ENCODE measurements at places on chromosomes 3 and 15.

DNA sequence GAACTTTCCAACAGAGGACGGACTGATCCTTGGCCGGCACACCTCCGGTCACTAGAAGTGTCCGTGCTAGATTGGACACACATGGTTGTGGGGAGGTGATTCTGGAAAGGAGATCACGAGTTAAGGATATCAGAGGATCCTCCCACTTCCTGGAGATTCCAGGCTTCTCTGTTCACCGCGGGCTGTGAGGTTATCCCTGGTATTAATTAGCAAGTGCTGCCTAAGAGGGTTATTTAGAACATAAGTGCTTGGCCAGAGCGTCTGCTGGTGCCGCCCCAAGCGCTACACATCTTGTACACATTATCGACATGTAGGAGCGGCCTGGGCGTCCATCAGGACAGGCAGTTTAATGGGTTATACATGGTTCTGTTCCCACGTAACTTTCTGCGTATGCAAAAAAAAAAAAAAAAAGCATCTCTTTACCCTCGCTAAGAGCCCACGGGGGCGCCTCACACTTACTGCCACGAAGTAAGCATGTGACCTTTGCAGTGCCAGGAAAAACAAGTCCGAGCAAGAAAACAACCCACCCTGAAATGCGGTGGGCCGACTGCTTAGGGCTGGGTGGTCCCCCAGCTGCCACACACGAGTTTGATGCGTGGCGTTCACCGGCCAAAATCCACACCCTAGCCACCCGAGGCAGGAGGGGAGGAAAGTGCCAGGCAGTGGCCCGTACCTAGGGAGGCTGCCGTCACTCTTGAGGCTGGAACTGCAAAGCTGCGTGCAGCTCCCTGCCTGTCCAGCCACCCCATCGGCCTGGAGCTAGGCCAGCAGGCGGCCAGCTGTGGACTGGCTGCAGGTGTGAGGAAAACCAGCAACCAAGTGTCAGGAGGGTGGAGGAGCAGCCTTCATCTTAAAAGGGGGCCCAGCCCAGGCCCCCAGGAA is 78.0 kb downstream of the CPN2 start:
- no peak for DNase-seq

DNA sequence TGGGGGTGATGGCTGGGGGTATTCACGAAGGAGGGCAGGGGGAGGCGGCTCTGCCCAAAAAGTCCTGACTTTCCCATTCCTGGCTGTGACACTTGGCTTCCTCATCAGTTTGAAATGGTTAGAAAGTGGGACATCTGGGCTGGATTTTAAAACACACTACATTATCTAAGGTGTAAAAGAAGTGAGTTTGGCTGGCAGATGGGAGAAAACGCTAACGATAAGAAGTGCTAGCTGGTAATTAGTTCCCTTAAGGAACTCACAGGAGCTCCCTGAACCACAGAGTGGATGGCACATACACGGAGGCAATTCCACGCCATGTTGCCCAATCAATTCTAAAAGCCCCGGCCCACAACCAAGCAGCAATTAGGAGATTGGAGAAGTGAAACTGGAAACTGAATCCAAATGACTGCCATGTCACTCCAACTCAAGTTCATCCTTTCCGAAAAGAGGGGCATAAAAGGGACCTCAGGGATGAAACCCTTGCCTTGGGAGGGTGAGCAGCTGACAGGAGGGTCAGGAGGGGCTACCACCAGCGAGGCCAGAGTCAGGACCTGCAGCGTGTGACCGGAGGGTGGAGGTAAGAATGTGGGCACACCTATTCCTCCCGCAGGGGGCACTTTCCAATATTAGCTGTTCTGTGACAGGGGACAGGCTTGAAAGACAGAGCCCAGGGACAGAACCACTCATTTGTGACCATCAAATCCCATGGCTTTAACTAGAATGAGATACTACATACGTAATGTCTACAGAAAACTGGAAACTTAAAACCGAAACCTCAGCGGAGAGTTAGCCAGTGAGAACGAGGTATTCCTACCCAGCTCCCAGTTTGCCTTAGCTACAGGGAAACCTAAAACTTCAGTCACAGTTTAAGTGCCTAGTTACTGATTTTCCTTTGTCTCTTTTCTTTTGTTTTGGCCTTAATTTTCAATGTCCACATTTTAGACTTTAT is 95.3 kb upstream of the OXTR start:
- DNase-seq: peak; percentile 9

GRCh38 chr15:95368755-95369601 is 961.5 kb upstream of the NR2F2 start:
- no peak for DNase-seq

DNA sequence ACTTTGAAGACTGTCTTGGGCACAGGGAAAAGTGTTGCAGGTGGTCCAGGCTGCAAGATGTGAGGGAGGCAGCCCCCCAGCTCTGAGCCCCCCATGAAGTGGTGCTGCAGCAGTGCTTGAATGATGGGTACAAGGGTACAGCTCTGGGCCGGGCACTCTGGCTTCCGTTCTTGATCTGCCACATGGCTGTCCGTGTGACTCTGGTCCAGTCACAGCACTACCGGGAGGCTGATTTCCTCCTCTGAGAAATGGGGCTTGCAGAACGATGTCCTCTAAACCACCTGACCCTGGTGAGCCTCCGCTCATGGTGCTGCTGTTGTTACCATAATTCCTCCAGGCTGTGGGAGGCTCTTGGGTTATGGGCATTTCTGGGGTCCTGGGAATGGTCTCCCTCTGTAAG is 75.1 kb downstream of the FBLN2 start:
- no peak for DNase-seq

GRCh38 chr3:175041369-175041768 is 182.2 kb downstream of the NAALADL2 start:
- no peak for DNase-seq

DNA sequence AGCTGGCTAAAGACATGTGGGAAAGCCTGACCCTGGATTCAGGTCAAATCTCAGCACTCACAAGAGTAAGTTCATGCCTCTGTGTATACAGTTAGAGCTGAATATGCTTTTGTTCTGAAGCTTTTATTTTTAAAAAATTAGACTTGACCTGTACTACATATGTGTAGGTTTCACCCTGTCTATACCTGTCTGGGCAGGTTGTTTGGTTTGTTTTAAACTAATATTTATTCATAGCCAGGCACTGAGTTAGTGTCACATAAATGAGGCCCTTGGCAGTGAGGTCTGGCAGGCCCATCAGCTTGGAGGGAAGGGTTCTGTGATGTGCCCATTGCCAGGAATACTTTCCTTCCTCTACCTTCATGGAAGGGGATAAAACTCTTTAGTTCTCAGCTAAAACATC is 1.9 kb downstream of the DNAJA4 start:
- no peak for DNase-seq

DNA sequence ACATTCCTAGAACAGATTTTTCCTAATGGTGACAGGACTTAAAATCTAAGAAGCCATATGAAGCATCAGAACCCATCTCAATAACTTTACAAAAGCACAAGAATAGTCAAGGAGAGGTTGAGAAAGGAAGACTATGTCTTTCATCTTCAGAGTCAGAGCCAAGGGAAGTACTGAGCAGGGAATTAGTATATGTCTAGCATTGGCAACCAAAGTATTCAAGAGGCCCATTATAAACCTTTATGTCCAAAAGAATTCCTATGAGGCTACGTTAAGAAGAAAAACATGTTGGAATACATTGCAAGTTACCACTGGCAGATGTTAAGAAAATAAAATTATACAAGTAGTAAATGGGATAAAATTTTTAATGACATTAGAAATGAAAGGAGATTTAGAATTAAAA is 150.5 kb downstream of the MAGI1 start:
- DNase-seq: no peak

GRCh38 chr3:186180151-186180550 is 71.3 kb upstream of the ETV5 start:
- DNase-seq: peak; percentile 14

GRCh38 chr3:35932995-35933394 is 293.7 kb downstream of the ARPP21 start:
- no peak for DNase-seq

GRCh38 chr15:94205366-94205765 is 26.0 kb upstream of the MCTP2 start:
- DNase-seq: no peak

DNA sequence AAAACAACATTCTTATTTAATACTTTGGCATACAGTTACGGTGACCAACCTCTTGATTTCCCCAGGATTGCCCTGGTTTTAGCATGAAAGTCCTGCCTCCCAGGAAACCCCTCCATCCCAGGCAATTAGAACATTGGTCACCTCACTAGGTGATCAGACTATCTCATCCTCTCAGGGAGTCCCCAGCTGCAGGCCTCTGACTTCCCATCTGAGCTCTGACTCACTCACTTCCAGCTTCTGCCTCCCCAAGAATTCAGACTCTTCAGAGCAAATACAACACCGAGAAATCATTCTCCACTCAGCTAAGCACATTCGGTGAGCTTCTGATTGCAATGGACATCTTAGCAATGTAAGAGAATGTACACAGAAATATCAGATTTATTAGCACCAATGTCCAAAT is 92.4 kb upstream of the HES1 start:
- DNase-seq: no peak

DNA sequence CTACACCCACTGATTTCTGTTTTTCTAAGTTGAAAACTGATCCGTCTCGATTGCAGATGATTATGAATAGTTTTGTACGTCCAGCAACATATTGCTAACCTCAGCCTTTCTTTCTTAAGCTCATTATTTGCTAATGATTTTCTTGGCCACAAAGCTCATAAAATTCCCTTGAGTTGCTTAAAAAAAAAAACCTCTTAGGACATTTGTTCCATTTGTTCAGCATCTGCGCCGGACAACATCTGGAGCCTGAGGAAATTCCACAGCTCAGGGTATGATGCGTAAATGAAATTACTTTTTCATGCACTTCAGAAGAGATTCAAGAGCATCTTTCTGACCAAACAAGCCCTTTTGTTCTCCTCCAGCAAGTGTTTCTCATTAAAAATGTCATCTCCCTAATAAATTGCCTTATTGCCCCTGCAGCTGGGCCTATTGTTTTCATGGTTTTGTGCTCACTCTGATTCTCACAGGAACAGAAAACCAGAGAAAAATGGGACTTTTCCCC is 249.1 kb upstream of the MCTP2 start:
- no peak for DNase-seq

DNA sequence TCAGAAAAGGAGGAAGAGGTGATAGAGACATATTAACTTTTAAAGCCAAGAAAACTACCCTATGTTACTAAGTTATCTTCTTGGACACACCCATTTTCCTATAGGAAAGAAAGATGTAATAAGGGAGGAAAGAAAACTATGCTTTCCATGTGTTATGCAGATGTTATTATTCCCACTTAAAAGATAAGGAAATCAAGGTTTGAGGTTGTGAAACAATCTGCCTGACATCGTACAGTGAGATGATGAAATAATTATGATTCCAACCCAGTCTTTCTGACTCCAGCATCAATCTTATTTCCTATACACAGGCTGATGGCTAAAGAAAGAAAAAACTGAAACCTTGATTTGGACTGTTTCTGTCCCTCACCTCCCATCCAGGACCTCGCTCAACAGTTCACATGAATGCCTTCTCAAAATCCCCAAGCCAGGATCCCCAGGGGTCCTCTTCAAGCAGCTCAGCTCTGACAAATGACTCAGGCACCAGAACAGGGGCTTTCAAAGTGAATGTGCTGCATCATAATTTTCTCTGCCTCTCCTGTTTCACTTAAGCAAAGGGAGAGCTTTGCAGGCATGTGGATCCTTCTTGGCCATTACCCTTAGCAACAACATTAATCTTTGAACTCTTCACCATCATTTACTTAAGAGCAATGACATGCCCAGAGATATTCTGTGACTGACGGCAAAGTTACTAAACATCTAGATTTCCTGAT is 12.4 kb upstream of the EID1 start:
- DNase-seq: no peak

DNA sequence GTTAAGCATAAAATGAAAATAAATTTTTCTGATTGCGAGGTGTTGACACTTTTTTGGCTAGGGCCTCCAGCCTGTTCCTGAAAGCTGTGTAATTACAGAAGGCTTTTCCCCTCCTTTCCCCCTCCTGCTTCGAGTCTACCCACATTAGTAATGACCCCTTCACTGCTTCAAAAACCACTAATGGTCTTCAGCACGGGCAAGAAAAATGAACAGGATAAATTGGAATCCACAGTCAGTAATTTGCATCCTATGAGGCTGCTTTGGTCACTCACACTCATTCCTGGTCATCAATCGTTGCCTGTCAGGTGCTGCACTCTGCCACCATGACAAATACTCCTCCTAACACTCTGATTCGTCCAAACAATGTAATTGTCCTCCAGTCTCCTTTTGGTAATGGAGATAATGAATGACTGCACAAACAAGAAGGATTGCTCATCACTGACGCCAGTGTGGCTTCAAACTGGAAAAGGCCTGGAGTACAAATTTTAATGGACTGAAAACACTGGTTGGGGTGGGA is 148.6 kb downstream of the MEIS2 start:
- DNase-seq: no peak

DNA sequence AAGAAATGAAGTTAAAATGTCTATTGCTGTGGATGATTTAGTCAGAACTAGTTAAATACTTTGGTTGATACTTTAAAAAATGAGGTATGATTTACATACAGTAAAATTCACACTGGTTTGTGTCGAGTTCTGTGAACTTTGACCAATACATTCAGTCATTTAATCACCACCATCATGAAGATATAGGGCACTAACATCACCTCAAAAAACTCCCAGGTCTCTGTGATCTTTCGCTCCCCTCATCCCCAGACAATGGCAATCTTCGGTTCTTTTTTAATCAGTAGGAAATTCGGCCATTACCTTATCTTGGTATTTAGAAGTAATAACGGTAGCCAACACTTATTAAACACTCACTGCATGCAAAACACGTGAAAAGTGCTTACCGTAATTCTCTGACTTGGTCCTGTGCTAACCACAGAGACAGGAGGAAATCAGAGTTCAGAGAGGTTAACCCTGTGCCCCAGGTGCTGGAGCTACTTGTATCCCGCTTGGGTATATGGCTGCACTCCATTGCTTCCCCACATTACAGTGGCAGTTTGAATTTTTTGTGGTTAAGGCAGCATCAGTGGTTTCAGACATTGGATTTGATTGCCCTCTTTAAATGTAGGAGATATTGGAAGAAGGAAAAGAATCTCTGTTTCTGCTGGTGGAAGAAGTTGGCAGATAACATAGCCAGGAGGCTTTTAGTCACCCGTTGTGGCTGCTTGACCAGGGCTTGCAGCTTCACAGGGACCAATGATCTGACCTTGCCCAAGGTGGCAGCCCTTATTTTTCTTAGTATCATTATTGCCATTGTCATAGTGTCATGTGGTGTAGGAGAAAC is 4.2 kb downstream of the PLCL2 start:
- DNase-seq: peak; percentile 65

DNA sequence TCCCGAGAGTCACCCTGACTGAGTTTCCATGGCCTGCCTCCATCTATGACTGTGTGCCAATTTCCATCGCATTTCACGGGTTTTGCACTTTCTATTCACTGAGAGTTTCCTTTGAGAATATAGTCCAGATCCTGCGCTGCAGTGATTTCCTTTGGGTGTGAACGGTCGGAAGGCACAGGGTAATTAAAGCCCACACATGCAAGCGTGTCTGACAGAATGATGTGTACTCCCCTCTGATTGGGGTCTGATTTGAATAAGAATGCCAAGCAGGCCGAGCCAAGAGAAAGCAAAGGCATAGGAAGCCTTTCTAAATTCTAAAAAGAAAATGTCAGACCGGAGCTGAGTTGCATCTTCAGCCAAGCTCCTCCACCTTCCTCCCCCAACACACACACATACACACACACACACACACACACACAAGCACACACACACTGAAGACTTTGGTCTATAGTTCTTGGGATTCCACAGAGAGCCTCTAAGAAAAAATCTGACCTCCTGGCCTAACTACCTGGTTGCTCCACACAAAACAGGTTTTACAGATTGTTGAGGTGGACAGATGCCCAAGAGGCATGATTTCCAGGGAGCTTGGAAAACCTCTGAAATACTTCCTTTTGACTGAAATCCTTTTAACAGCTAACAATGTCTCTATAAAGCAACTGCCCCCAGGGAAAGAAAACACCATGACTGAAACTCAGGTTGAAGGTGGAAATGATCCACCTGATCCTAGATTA is 59.7 kb upstream of the LRRN1 start:
- DNase-seq: no peak

Data from CD4-positive, alpha-beta T cell treated with Interleukin-21 for 1 hour (primary cell).